ENCODE measurements at places on chromosomes 12 and 14.

- DNase-seq = no peak
These were observed 8.4 kb upstream of the MLEC start for GRCh38 chr12:120678572-120678971.

DNA sequence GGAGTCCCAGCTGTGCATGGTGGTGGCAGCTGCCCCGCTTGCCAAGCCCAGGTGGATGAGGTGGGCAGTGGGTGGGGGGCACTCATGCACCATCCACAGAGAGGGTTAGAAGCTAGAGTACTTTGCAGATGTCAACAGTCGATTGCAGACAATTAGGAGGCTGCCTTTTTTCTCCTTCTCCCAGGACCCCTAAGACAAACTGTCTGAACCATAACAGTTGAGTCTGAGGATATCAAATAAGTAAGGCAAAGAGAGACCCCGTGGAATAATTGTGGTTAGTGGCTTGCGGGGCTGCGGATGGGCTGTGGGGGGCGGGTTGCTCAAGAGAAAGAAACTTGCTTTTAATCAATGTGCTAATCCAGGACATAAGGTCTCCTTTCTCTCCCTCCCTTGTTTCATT, 926.2 kb downstream of the VRK1 start:
- no peak for DNase-seq

DNA sequence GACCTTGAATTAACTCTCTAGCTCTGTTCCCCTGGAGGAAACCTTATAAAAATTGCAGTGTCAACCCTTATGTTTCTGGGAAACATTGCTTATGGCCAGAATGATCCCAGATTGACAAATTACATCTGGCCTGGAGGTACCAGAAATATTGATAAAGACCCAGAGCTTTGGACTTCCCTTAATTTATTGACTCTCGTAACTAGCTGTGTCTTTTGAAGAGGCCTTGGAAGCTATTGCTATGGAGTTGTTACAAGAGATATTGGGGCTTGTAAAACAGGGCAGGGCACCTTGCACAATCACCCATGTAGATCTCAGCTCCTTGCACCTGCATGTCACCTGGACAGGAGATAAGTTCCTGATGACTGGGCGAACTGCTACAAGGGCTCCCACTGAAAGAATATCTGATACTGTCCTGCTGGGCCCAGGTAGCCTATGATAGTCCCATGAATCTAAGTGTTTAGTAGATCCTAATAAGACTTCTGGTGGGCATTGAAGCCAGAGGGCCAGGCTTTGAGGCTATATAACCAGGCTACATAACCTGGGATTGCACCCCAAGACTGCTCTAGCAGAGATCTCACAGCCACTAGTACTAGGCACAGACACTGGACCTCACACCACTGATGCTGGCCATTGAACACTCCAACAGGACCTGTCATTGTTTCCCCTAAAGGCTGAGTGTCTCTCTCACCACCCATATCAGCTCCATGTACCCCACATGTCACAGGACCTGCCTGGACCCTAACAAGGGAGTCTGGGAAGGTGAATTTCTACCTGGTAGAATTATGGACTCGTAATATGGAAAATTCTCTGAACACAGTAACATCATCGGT, 135.7 kb upstream of the PWP1 start:
- no peak for DNase-seq

DNA sequence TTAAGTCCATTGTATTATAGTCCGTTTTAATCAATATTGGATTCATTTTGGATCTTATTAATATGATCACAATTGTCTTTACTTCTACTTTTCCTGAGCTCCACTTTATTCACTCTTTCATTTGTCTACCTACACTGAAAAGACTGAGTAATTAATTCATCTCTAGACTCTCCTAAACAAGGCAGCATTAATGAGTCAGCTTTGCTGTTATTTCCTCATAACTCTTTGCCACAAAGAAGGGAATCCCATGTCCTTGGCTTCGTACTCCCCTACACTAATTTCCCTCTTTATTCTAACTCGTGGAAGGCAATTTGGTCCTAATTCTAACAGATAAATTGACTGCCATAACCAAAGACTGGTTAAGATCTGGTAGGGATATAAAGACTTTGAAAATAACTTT, 91.9 kb downstream of the ARMH4 start:
- no peak for DNase-seq

DNA sequence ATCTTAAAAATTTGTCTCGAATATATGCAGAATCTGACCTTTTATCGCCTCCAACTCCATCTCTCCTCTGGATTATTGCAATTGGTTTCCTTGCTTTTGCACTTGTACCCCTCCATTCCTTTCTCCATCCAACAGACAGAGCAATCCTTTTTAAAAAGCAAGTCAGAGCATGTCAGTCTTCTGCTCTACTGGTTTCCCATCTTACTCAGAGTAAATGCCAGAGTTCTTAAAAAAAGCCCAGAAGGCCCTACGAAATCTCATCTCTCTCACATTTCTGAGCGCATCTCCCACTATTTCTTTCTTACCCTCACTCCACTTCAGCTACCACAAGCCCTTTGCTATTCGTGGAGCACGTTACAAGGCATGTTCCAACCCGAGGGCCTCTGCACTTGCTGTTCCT, 236.9 kb upstream of the DDHD1 start:
- DNase-seq = no peak

GRCh38 chr12:56995201-56995929, 11.0 kb downstream of the ZBTB39 start:
- DNase-seq = no peak

DNA sequence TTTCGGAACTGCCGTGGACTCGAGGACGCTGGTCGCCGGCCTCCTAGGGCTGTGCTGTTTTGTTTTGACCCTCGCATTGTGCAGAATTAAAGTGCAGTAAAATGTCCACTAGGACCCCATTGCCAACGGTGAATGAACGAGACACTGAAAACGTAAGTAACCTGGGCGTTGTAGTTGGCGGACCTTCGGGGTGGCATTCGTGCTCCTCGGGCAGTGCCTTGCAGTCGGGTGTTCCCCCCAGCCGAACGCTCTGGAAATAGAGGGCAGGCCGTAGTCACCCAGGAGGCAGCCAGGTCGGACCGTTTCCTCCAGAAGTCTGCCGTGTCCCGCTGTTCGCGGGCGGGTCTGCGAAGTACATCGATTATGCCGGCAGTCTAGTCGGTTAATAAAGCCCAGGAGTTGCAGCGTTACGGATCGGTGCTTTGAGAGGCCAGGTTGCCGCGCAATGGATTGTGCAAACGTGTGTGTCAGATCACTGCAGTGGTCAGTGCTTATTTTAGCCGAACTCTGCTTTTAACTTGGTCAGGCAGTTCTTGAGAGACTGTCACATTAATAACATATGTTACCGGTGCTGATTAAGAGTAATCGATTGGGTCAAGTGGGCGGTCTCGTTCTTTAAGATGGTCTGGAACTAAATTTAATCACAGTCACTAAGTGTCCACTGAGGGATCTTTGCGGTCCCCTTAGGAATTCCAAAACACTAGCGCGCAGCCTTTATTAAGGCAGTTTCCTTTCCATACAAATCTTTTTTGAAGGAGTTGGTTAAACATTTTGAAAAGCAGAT, 906 bp downstream of the MARK3 start:
- DNase-seq = no peak

- no peak for DNase-seq
These were observed at the start of gene AVPR1A for GRCh38 chr12:63150713-63151622. Gene AVPR1A (minus strand): TSS chr12:63151201. CDS start chr12:63150836, 365 bp downstream.

- no peak for DNase-seq
These were observed 1330.7 kb upstream of the TMEM132C start for GRCh38 chr12:126936181-126936851.

- peak; percentile 83 for DNase-seq
These were observed 54.3 kb upstream of the PPP2R5C start for GRCh38 chr14:101707068-101707842.

- DNase-seq = no peak
These were observed 213.1 kb upstream of the FLRT2 start for GRCh38 chr14:85316701-85317410.

DNA sequence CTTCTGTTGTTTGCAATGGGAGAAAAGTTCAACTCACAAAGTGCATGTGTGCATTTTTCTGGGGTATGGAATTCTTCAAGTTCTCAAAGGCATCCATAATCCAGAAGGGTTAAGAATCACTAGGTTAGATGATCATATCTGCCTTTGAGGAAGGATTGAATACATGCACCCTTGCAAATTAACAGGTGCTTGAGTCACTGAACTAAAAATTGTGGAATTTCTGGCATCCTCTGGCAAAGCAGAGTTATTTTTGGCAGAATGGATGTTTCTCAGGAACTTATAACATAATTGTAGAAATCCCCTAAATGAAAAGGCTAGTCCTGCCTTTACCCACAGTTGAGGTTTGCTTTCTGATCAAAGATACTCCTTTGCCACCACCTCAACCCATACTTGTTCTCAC, 136.5 kb upstream of the DYRK2 start:
- DNase-seq = no peak

DNA sequence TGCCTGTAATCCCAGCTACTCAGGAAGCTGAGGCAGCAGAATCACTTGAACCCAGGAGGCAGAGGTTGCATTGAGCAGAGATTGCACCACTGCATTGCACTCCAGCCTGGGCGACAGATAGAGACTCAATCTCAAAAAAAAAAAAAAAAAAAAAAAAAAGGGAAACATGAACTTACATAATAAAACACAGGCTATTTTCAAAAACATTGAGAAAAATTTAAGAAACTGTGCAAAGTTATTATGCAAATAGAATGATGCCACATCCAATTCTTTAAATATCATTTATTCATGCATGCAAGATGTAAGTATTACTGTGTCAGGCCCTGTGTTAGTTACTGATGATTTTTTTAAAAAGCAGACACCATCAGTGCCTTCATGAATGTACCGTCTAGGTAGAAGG, 20.0 kb upstream of the SLC16A7 start:
- DNase-seq = no peak

DNA sequence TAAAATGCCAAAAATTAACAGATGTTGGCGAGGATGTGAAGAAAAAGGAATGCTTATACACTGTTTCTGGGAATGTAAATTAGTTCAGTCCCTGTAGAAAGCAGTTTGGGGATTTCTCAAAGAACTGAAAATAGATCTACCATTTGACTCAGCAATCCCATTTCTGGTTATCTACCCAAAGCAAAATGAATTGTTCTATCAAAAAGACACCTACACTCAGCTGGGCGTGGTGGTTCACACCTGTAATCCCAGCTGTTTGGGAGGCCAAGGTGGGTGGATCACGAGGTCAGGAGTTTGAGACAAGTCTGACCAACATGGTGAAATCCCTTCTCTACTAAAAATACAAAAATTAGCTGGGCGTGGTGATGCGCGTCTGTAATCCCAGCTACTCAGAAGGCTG, 279.3 kb upstream of the PDE3A start:
- no peak for DNase-seq

DNA sequence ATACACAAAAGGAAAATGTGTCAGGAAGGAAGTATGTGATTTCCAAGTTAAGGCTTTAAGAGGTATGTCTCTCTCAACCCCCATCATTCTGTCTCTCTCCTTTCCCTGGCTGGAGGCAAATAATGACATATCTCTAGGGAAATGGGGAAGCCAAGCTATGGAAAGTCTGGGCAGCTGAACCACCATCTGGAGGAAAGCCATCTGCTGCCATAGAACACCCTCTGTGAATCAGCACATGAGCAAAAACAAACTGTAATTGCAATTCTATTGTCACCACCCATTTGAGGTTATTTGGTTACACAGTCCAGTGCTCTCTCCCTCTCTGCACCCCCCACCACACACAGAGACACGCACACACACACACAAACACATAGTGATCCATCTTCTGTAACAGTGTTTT, 766.2 kb downstream of the FLRT2 start:
- DNase-seq = peak; percentile 93

GRCh38 chr12:76627346-76628135, 68.0 kb upstream of the OSBPL8 start:
- DNase-seq = no peak

GRCh38 chr12:120847814-120848213, 56.3 kb downstream of the SPPL3 start:
- DNase-seq = no peak

DNA sequence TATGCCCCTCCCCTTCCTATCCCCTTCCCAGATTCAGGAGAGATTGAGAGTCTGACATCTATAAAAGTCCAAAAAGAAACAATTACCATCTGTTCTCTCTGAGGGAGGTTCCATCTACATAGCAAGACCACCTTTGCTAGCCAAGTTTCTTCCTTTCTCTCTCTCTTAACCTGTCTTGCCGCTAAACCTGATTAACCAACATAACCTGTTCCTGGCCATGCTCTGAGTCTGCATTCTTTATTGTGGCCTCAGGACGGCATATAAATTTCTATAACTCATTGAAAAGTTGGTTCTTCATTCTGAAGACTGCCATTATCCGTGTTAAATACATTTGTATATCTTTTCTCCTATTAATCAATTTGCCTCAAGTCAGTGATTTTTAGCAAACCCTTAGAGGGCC, 594.0 kb downstream of the KCNH5 start:
- no peak for DNase-seq

DNA sequence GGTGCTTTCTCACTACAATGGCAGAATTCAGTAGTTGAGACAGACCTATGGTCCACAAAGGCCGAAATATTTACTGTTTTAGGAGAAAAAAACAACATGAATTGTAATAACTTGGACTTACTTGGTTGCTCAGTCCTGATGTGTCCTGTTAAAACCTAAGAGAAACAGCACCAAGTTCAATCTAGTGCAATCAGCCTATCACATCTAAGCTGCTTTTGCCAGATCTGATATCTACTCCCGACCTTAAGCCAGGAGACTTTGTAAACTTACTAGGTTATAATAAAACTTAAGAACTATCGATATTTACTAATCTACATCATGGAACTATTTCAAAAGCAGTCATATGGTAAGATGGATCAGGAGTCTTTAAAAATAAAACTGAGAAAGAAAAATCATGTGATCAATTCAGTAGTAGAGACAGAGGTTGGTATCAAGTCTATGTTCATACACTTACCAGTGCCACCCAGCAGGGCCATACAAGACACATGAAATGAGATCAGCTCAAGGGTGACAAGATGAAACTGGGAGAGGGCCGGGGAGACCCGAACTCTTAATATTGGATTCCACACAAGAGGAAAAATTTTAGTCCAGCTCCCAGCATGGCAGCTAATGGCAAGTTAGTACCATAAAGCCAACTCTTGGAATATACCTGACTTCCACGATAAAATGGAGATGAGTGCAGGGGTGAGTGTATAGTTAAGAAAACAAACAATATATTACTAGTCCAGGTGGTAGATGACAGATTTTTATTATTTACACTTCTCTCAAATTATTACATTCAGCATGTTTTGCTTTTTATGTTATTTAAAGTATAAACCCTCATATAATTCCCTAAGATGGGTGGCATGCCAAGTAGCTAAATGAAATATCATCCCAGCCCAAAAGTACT, 27.5 kb downstream of the NUDT4 start:
- no peak for DNase-seq

DNA sequence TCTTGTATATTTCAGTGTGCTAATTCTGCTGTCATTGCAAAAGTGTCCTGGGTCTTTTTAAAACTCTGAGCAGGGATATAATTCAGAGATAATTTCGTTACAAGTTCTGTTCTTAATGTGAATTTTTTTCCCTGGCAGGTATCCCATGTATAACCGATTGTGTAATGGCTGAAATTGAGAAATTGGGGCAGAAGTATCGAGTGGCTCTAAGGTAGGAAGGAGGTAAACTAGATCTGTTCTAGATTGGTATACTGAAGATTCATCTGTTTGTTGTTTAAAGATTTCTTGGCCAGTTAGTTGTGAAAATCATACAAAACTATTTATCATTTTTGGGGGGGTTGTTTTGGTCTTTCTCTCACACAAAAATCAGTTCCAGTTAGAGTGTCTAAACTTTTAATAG, 10.2 kb downstream of the FCF1 start:
- no peak for DNase-seq

- no peak for DNase-seq
These were observed 30.6 kb upstream of the PTPRQ start for GRCh38 chr12:80413462-80413861.

GRCh38 chr14:82724316-82724715, 1190.7 kb upstream of the SEL1L start:
- no peak for DNase-seq

Measured in NCI-H2107 (cell line).